ENCODE measurements at places on chromosomes 2 and 18.
A peak's percentile ranks its signal among the peaks of the same experiment; 100 is the strongest.

- peaks cover 13% of the 10 kb centered on the region for H3K4me1 ChIP-seq
- no peak overlapping the region for H3K27ac ChIP-seq
- H3K4me3 ChIP-seq: no peak overlapping the region
- no peak for DNase-seq
These were observed 68.7 kb downstream of the RHOB start for GRCh38 chr2:20515290-20516220.

DNA sequence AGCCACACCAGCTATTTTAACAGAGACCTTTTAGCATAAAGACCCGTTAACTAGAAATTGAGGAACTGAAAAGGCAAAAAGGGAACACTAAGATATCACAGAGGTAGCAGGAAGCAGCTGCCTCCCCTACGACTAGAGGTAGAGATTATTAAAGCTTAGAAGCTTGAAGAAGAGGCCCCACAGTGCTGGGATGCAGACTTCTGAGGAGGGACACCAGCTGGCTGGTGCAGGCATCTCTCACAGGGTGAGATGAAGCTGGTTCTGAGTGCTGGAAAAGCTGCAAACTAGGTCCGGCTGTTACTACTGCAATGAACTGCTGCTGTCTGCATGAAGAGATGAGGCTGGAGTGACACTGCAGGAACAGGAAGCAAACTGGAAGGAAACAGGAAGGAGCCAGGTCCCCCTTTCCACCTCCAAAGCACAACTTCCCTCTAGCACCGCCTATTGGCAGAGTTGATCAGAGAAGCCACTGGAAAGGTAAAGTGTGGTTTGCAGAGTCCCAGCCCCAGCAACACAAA is 61.2 kb upstream of the MRPS9 start:
- no peak overlapping the region for H3K4me3 ChIP-seq
- no peak for DNase-seq
- H3K36me3 ChIP-seq: no peaks in the 10 kb centered on the region
- H3K4me1 ChIP-seq: no peaks in the 10 kb centered on the region
- no peak overlapping the region for H3K27ac ChIP-seq

DNA sequence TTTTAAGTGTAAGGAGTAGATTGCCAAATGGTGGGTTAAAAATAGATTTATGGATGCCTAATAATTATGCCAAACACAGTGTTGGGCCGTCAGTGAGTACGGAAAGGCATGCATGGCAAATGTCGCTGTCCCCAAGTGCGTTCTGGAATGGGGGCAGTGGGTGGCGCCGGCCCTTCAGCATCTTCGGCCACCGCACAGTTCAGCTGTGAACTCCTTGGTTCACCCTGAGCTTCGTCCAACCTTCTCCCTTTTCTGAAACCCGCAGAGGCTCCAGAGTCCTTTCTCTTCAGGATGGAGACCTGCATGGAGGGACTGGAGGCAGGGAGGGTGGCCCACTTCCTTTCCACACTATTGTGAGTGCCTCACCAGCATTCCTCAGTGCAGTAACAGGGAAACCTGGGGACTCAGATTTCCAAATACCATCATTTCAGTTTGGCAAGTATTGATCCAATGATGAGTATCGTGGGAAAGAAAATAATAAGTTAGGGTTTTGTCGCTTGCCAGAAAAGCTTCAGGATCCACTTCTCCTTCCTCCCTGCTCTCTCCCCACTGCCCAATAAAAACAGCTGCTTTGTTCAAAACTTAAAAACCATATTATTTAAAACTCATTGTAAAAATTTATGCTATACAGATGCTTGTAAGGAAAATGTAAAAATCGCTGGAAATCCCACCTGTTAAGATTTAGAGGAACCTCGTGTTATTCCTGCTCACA is 74.6 kb upstream of the TXNDC2 start:
- H3K36me3 ChIP-seq: no peaks in the 10 kb centered on the region
- DNase-seq: no peak
- no peak overlapping the region for H3K27ac ChIP-seq

GRCh38 chr2:52536929-52537460 is 1230.6 kb upstream of the CHAC2 start:
- H3K4me1 ChIP-seq: no peaks in the 10 kb centered on the region
- H3K27ac ChIP-seq: no peak overlapping the region
- no peaks in the 10 kb centered on the region for H3K27me3 ChIP-seq

GRCh38 chr18:37641573-37641972 is 76.0 kb upstream of the CELF4 start:
- H3K4me3 ChIP-seq: no peak overlapping the region

GRCh38 chr2:233503947-233504637 is 62.5 kb downstream of the USP40 start:
- no peaks in the 10 kb centered on the region for H3K27me3 ChIP-seq
- H3K4me1 ChIP-seq: no peaks in the 10 kb centered on the region
- H3K4me3 ChIP-seq: no peak overlapping the region
- H3K27ac ChIP-seq: no peak overlapping the region
- H3K36me3 ChIP-seq: peaks cover 58% of the 10 kb centered on the region

GRCh38 chr2:43218702-43219382 is 7.6 kb downstream of the ZFP36L2 start:
- H3K27me3 ChIP-seq: peaks cover 4% of the 10 kb centered on the region
- peaks cover 16% of the 10 kb centered on the region for H3K36me3 ChIP-seq
- no peak for DNase-seq
- peak overlapping the region; percentile 93 for H3K4me3 ChIP-seq
- H3K27ac ChIP-seq: peak overlapping the region; percentile 96

DNA sequence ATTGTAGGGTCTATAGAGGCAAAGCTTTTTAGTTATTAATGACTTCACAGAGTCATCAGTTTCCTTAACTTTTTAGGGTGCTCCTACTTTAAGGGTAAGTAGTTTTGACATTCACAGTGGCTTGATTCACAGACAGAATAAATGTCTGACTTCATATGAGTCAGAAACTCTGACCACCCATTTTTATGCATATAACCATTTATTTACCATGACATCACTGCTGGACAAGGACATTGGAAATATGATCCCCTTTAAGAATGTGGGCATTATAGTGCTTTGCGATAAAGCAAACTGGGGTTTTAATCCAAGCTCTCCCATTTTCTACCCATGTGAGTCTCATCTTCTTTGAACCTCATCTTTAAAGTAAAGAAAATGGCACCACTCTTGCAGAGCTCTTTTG is 162.0 kb upstream of the MC4R start:
- peaks cover 6% of the 10 kb centered on the region for H3K27me3 ChIP-seq
- no peak overlapping the region for H3K27ac ChIP-seq

DNA sequence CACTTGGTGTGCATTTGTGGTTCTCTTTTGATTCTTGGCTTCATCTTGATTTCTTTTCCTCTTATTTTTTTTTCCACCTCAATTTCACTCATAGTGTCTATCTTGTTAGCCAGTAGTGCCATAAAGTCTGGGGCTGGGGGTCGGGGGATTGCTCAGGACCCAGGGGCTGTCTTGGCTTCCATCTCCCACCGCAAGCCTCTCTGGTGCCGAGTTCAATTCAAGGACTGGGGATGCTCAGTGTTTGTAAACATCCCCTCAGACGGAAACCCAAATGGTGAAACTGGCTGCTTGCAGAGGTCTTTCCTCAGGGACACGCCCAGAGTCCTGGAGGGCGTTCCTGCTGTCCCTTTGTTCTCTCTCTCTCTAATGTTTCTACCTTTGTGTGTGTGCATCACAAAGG is 173.3 kb downstream of the TWIST2 start:
- H3K4me1 ChIP-seq: peaks cover 9% of the 10 kb centered on the region
- no peak for DNase-seq
- H3K27me3 ChIP-seq: no peaks in the 10 kb centered on the region
- H3K36me3 ChIP-seq: no peaks in the 10 kb centered on the region
- H3K27ac ChIP-seq: no peak overlapping the region

DNA sequence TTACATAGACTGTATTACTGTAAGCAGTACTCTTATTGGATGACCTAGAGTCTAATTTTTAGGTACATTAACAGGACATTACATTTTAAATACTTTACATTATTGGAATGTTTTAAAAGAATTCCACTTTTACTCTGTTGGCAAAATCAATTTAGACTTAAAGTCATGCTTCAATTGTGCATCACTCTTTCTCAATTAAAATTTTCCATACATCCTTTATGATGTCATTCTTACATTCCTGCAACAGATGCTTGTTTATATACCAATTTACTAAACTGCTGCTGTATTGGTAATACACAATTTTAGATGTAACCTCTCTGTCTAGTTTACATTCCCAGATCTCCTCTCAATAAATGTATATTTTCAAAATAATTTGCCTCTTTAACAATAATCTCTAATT is 440.1 kb downstream of the ZEB2 start:
- DNase-seq: no peak
- H3K27me3 ChIP-seq: no peaks in the 10 kb centered on the region
- H3K4me1 ChIP-seq: peaks cover 12% of the 10 kb centered on the region

GRCh38 chr2:132871831-132872230 is 201.8 kb upstream of the LYPD1 start:
- H3K4me1 ChIP-seq: no peaks in the 10 kb centered on the region
- peaks cover 3% of the 10 kb centered on the region for H3K27me3 ChIP-seq
- no peaks in the 10 kb centered on the region for H3K36me3 ChIP-seq

- no peaks in the 10 kb centered on the region for H3K27me3 ChIP-seq
- no peak for DNase-seq
- H3K27ac ChIP-seq: no peak overlapping the region
These were observed 17.5 kb downstream of the VRK2 start for GRCh38 chr2:58064086-58064485.

- peak overlapping the region; percentile 14 for H3K27ac ChIP-seq
- no peaks in the 10 kb centered on the region for H3K36me3 ChIP-seq
- no peak for DNase-seq
- no peak overlapping the region for H3K4me3 ChIP-seq
These were observed 677.8 kb downstream of the TSN start for GRCh38 chr2:122433123-122433754.

- no peaks in the 10 kb centered on the region for H3K4me1 ChIP-seq
- DNase-seq: no peak
- no peak overlapping the region for H3K4me3 ChIP-seq
- H3K27me3 ChIP-seq: no peaks in the 10 kb centered on the region
These were observed 14.4 kb downstream of the SLC39A6 start for GRCh38 chr18:36114738-36115137.

GRCh38 chr2:79275863-79276262 is 116.3 kb upstream of the REG3A start:
- H3K27ac ChIP-seq: no peak overlapping the region
- H3K36me3 ChIP-seq: no peaks in the 10 kb centered on the region
- DNase-seq: no peak
- no peaks in the 10 kb centered on the region for H3K27me3 ChIP-seq
- peaks cover 4% of the 10 kb centered on the region for H3K4me1 ChIP-seq
- no peak overlapping the region for H3K4me3 ChIP-seq

- peaks cover 57% of the 10 kb centered on the region for H3K4me1 ChIP-seq
- peaks cover 36% of the 10 kb centered on the region for H3K36me3 ChIP-seq
- H3K4me3 ChIP-seq: peak overlapping the region; percentile 63
- H3K27me3 ChIP-seq: no peaks in the 10 kb centered on the region
- no peak for DNase-seq
- peak overlapping the region; percentile 73 for H3K27ac ChIP-seq
These were observed 47.1 kb downstream of the ZNF532 start for GRCh38 chr18:58911766-58912165.

DNA sequence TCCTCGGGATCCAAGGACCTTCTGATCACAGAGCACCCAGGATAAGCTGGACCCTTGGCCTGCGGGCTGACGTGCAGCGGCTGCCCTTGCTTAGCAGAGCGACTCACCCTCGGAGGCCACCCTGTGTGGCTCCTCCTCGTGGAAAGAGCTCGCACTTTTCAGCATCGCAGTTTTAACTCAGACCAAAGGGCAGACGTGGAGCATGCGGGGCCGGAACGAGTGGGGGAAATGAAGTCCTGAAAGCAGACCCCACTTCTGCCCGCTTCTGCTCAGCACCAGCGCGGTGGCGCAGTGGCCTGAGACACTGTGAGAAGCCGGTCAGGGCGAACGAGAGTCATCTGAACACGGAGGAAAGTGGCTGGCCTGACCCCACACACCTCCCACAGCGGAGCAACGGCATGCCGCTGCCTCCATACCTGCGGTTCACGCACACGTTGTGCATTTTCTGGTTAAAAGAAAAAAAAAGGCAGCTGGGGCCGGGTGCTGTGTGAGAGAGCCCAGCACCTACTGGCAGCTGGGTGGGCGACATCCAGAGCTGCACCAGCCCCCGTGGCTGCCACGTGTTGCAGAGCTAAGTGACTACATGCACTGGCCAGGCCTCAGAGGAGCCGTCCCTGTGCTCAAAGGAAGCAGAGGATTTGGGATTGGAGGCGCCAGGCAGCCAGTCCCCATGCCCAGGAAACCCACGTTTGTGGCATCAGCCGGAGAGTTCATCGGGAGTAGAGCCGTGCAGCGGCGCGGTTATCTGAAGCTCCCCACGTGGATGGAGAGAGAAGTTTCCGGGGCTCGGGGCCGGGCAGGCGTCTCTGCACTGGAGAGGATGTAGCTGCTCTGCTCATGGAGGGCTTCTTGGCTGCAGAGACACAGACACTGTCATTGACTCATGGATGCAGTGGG is 89.7 kb downstream of the USP40 start:
- peaks cover 9% of the 10 kb centered on the region for H3K36me3 ChIP-seq
- H3K4me3 ChIP-seq: no peak overlapping the region
- H3K27ac ChIP-seq: no peak overlapping the region
- no peak for DNase-seq
- H3K27me3 ChIP-seq: no peaks in the 10 kb centered on the region
- H3K4me1 ChIP-seq: peaks cover 7% of the 10 kb centered on the region

DNA sequence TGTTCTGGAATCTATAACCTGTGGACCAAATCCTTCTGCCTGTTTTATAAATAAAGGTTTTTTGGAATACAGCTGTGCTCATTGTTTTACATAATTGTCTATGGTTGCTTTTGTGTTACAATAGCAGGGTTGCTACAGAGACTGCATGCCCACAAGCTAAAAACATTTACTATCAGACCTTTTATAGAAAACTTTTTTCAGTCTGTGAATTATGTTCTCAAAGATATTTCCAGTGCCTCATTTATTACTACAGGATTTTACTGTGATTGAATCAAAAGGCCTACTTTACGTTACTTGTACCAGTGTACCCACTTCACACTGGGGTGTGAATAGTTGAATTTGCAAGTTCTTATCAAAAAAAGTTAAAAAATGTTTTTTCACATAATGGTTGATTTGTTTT is 7.0 kb downstream of the KIAA1328 start:
- no peaks in the 10 kb centered on the region for H3K27me3 ChIP-seq
- no peak overlapping the region for H3K27ac ChIP-seq
- H3K4me1 ChIP-seq: peaks cover 6% of the 10 kb centered on the region
- peaks cover 34% of the 10 kb centered on the region for H3K36me3 ChIP-seq

- no peak overlapping the region for H3K27ac ChIP-seq
- H3K4me1 ChIP-seq: no peaks in the 10 kb centered on the region
- H3K36me3 ChIP-seq: no peaks in the 10 kb centered on the region
- no peak for DNase-seq
These were observed 38.7 kb upstream of the POMC start for GRCh38 chr2:25207078-25207545.

GRCh38 chr2:211205358-211205757 is 649.0 kb downstream of the CPS1 start:
- no peak for DNase-seq
- no peaks in the 10 kb centered on the region for H3K4me1 ChIP-seq
- no peaks in the 10 kb centered on the region for H3K36me3 ChIP-seq
- H3K27ac ChIP-seq: no peak overlapping the region

DNA sequence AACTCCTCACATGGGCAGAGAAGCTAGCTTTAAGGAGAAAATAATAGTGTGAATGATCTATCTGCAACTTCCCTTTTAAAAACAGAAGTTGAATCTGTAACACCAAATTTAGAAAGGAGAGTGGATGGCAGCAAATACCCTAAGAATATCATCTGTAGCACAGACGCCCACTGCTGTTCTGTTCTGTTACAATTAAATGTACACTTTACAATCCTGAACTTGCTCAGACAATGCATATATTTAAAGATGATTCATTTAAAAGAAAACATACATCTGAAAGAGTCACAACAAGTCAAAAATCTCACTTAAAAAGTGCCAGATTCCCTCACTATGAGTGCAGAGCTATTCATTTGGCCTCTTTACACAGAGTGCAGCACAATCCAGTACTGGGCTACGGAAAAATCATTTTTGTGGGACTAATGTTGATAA is 8.0 kb upstream of the SERTAD2 start:
- no peak overlapping the region for H3K27ac ChIP-seq
- no peak overlapping the region for H3K4me3 ChIP-seq

Data from type B pancreatic cell (in vitro differentiated cells).